ENCODE measurements at places on chromosomes 1 and 21.

- no peak for DNase-seq
These were observed 60.7 kb upstream of the ATP5PO start for GRCh38 chr21:33976082-33977016.

DNA sequence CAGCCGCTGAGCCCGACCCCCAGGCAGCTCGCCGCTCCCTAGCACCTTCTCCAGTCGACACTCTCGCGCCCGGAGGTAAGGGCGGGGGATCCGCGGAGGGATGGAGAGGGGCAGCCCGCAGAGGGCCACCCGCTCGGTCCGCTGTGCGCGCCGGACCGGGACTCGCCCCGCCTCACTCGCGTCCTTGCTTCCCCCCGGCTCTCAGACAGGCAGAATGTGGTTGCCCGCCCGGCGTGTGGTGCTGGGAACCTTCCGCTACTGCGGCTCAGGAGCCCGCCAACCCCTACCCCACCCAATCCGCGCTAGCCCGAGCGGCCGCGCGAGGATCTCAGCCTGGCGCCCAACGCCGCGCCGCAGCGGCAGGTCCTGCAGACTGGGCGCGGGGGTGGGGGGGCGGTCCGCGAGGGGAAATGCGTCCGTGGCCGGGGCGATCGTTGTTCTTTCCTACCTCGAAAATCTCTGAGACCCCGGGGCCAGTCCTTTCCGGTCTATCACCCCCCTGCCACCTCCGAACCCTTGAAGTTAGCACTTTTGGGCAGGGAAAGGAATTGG is 404 bp downstream of the LRRC8C start:
- DNase-seq = peak; percentile 62

DNA sequence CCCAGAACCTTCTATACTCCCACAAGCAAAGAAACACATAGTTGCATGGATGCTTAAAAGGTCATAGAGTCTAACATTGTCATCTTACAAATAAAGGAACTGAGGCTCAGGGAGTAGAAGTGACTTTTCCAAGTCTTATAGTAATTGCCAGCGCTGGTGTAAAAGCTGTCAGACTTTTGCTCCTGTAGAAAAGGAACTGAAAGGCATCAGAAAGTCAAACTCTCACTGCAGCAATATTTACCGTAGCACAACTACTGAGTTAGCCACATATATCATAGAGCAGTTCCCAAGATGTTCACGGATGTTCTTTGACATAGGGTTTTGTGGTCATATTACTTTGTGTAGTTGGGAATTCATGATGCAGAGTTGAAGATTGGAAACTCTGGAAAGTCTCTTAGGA is 16.6 kb upstream of the USP24 start:
- no peak for DNase-seq

- no peak for DNase-seq
These were observed 30.2 kb downstream of the COA7 start for GRCh38 chr1:52667984-52668383.

GRCh38 chr1:235552146-235552716 is 48.0 kb upstream of the B3GALNT2 start:
- DNase-seq = no peak

Measured in WTC11 (cell line).